ENCODE measurements at places on chromosomes 2 and 18. TPM values are rescaled to one million over a fixed set of nuclear protein-coding genes. Genes with fewer than 3 reads are reported as not detected.
A peak's percentile ranks its signal among the peaks of the same experiment; 100 is the strongest.

TTR gene
- total RNA-seq: 3,458 TPM

CCL20 gene
- 3.2 TPM for total RNA-seq

G6PC2 gene
- total RNA-seq: 2.8 TPM

SLC4A3 gene
- total RNA-seq: 8.0 TPM

C1QL2 gene
- 1.8 TPM for total RNA-seq

TSPYL6 gene
- total RNA-seq: not detected

DNA sequence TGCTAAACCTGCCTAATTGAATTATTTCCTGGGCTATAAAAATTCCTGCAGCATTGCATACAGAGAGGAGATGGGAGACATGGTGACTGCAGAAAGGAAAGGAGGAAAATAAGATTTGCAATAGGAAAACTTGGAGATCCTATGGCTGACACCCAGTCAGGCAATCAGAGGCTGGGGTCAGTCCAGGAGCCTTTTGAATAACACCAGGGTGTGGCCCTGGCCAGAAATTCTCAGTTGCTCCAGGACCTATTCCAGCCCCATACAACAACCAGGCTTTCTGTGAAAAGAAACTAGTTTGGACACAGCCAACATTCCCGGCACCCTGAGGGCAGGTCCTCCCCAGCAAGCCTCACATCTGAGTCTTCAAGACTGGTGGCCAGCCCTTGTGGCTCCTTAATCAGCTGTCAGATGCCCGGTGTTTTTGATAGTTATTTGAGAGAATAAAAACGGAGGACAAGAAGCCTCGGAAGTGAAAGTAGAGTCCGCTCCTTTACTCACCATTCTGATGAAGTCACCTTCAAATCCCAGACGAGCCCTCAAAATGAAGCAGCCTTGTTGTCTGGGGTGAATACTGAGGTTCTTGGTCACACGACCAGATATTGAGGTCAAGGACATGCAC lies 31.1 kb upstream of the GMCL1 start:
- H3K27me3 ChIP-seq: no peaks in the 10 kb centered on the region
- peak overlapping the region; percentile 85 for H3K27ac ChIP-seq
- no peak for DNase-seq
- peaks cover 15% of the 10 kb centered on the region for H3K36me3 ChIP-seq

GRCh38 chr2:145169285-145169684 lies 649.4 kb upstream of the ZEB2 start:
- DNase-seq: no peak
- no peak overlapping the region for H3K27ac ChIP-seq
- no peaks in the 10 kb centered on the region for H3K36me3 ChIP-seq
- H3K4me3 ChIP-seq: no peak overlapping the region
- H3K4me1 ChIP-seq: no peaks in the 10 kb centered on the region
- H3K27me3 ChIP-seq: peaks cover 2% of the 10 kb centered on the region

GRCh38 chr18:45228796-45229388 lies 386.4 kb upstream of the SLC14A2 start:
- H3K4me3 ChIP-seq: no peak overlapping the region
- H3K27ac ChIP-seq: no peak overlapping the region
- H3K27me3 ChIP-seq: no peaks in the 10 kb centered on the region

DNA sequence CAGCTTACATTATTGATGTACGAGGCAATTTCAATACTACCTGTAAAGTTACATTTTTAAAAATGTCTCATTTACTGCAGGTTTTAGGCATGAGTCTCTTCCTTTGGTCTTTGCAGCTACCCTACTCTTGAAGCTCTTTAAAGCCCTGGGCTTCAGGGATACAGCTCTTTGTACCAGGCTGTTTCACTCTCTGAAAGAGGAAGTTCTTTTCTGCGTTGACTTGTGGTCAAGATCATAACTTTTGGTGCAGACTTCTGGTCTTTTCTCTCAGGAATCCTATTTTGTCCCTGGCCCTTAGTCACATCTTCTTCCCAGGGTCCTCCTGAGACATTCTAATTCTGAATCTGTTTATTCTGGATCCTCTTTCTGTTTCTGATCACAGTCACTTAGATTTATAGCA lies 16.6 kb upstream of the HRH4 start:
- no peak for DNase-seq
- H3K27ac ChIP-seq: no peak overlapping the region
- H3K36me3 ChIP-seq: peaks cover 31% of the 10 kb centered on the region
- no peaks in the 10 kb centered on the region for H3K4me1 ChIP-seq
- H3K4me3 ChIP-seq: no peak overlapping the region

- no peak overlapping the region for H3K4me3 ChIP-seq
- no peak overlapping the region for H3K27ac ChIP-seq
- no peaks in the 10 kb centered on the region for H3K27me3 ChIP-seq
- peaks cover 3% of the 10 kb centered on the region for H3K36me3 ChIP-seq
- peaks cover 16% of the 10 kb centered on the region for H3K4me1 ChIP-seq
Observed at GRCh38 chr2:189372688-189373257, 68.5 kb upstream of the WDR75 start.

GRCh38 chr2:145352484-145352883 lies 832.6 kb upstream of the ZEB2 start:
- H3K27me3 ChIP-seq: peaks cover 9% of the 10 kb centered on the region
- H3K4me3 ChIP-seq: no peak overlapping the region
- no peak for DNase-seq
- peaks cover 4% of the 10 kb centered on the region for H3K4me1 ChIP-seq

- no peaks in the 10 kb centered on the region for H3K36me3 ChIP-seq
- H3K27me3 ChIP-seq: peaks cover 4% of the 10 kb centered on the region
- DNase-seq: no peak
- H3K27ac ChIP-seq: no peak overlapping the region
- H3K4me1 ChIP-seq: peaks cover 5% of the 10 kb centered on the region
- H3K4me3 ChIP-seq: no peak overlapping the region
Observed at GRCh38 chr18:72675394-72675793, 131.3 kb upstream of the CBLN2 start.

- no peak overlapping the region for H3K4me3 ChIP-seq
- DNase-seq: no peak
- H3K4me1 ChIP-seq: peaks cover 4% of the 10 kb centered on the region
- no peaks in the 10 kb centered on the region for H3K27me3 ChIP-seq
- H3K36me3 ChIP-seq: peaks cover 9% of the 10 kb centered on the region
Observed at GRCh38 chr2:33040541-33040940, 93.8 kb downstream of the LTBP1 start.

- H3K36me3 ChIP-seq: no peaks in the 10 kb centered on the region
- H3K27me3 ChIP-seq: no peaks in the 10 kb centered on the region
- H3K4me3 ChIP-seq: peak overlapping the region; percentile 18
- H3K4me1 ChIP-seq: peaks cover 6% of the 10 kb centered on the region
Observed at GRCh38 chr2:57408587-57408986, 638.0 kb upstream of the VRK2 start.

GRCh38 chr2:96353606-96354101 lies 18.1 kb downstream of the NCAPH start:
- DNase-seq: no peak
- H3K27ac ChIP-seq: no peak overlapping the region
- H3K36me3 ChIP-seq: peaks cover 12% of the 10 kb centered on the region
- no peaks in the 10 kb centered on the region for H3K27me3 ChIP-seq

- no peak overlapping the region for H3K4me3 ChIP-seq
- H3K27me3 ChIP-seq: no peaks in the 10 kb centered on the region
- DNase-seq: no peak
- no peak overlapping the region for H3K27ac ChIP-seq
Observed at GRCh38 chr2:51899643-51900042, 867.7 kb upstream of the NRXN1 start.

GRCh38 chr2:198374375-198375082 lies 570.1 kb downstream of the PLCL1 start:
- no peaks in the 10 kb centered on the region for H3K36me3 ChIP-seq
- no peak for DNase-seq
- H3K27ac ChIP-seq: no peak overlapping the region

DNA sequence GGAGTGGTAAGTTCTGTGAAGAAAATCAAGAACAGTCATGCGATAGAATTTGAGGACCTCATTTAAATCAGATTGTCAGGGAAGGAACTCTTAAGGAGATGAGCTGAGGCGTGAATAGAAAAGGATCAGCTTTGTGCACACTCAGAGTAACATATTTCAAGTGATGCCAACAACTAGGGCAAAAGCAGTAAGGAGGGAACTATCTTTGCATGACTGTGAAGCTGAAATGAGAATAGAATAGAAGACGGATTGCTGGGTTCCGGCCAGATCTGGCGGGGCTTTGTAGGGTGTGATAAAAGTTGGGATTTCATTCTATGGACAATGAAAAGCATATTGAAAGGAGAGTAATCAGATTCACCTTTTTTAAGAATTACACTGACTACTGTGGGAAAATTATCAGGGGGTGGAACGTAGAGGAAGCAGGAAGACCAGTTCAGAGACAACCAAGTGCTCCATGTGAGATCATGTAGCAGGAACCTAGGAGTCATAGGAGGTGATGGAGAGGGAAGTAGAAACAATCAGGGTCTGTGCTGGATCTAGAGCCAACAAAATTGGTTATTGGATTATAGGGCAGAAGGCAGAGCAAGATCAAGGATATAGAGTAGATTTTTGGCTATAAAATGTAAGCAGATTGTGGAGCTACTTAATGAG lies 884.3 kb downstream of the DCC start:
- no peaks in the 10 kb centered on the region for H3K36me3 ChIP-seq
- no peak overlapping the region for H3K4me3 ChIP-seq
- H3K4me1 ChIP-seq: no peaks in the 10 kb centered on the region

DNA sequence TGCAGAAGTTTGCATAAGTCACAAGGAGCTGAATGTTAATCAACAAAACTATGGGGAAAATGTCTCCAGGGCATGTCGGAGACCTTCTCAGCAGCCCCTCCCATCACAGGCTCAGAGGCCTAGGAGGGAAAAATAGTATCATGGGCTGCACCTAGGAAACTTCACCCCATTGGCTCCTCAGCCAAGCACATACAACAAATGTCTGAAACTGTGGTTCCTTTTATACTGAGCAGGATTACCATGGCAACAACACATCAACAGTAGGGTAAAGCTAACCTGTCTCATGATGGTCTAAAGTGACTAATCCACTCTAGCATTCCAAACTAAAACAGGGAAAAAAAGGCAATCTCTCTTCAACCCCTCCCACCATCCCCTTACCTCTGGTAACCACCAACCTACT lies 3.2 kb upstream of the NEMP2 start:
- no peak for DNase-seq
- no peaks in the 10 kb centered on the region for H3K27me3 ChIP-seq
- peaks cover 8% of the 10 kb centered on the region for H3K4me1 ChIP-seq
- H3K36me3 ChIP-seq: peaks cover 16% of the 10 kb centered on the region
- no peak overlapping the region for H3K4me3 ChIP-seq

DNA sequence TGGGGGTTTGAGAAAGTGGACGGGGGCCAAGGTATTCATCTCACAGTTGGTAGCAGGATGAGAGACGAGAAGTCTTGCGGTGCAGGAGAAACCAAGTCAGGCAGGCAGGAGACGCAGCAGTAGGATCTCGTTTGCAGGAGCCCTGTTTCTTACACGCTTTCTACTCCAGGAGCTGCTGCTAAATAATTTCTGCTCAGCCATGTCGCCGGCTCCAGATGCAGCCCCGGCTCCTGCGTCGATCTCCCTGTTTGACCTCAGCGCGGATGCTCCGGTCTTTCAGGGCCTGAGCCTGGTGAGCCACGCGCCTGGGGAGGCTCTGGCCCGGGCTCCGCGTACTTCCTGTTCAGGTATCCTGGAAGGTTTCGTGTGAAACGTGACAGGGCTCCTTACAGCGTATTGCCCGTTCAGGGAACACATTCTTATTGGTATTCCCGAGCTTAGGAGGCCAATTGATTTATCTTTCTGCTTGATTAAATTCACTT lies 494 bp downstream of the ANKZF1 start:
- peak overlapping the region; percentile 100 for H3K4me3 ChIP-seq
- H3K27ac ChIP-seq: peak overlapping the region; percentile 100
- peaks cover 20% of the 10 kb centered on the region for H3K4me1 ChIP-seq
- H3K36me3 ChIP-seq: peaks cover 18% of the 10 kb centered on the region
- no peaks in the 10 kb centered on the region for H3K27me3 ChIP-seq

DNA sequence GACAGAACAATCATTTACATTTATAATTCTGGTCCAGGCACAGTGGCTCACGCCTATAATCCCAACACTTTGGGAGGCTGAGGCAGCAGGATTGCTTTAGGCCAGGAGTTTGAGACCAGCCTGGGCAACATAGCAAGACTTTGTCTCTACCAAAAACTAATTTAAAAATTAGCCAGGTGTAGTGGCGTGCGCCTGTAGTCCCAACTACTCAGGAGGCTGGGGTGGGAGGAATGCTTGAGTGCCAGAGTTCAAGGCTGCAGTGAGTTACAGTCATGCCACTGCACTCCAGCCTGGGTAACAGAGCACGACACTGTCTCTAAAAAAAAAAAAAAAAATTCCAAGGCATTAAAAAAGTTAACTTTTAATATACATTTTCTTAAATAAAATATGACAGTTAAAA lies 88.1 kb downstream of the PLEKHM3 start:
- H3K27ac ChIP-seq: no peak overlapping the region
- no peak for DNase-seq
- H3K27me3 ChIP-seq: peaks cover 6% of the 10 kb centered on the region
- peaks cover 12% of the 10 kb centered on the region for H3K4me1 ChIP-seq
- H3K36me3 ChIP-seq: peaks cover 11% of the 10 kb centered on the region

DNA sequence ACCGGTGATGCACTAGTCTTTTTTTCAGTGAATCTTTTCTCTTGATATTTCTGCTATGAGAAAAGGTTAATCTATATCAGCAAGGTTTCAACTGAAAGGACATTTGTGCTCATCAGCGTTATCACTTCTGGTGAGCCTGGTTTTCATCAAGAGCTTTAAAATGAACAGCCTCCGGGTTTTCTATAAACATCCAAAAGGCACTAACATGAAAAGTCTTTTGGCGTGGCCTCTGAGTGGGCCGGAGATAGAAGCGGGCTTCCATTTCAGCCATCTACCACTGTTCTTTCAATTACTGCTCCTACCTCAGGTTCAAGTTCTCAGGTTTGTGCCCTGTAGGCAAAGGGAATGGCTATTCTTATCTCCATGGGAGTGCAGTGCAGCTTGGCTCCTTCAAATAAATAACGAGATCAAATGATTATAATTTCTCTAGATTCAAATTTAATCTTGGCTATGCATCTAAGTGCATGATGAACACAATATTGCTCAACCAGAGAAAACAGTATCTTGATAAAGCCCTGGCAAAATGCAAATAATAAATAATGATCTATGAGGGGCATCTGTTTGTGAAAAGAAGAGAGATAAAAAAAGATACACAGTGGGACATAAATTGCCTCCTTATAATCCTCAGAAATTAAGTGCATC lies 314.8 kb downstream of the CDH2 start:
- H3K27ac ChIP-seq: no peak overlapping the region
- H3K4me1 ChIP-seq: peaks cover 12% of the 10 kb centered on the region
- no peak overlapping the region for H3K4me3 ChIP-seq
- DNase-seq: no peak
- no peaks in the 10 kb centered on the region for H3K27me3 ChIP-seq

Measured in type B pancreatic cell (in vitro differentiated cells).